Neural crest cell (in vitro differentiated cells): ENCODE measurements at places on chromosomes 7 and 10.

GRCh38 chr10:84549368-84550165 is 221.2 kb downstream of the CCSER2 start:
- no peak for DNase-seq

DNA sequence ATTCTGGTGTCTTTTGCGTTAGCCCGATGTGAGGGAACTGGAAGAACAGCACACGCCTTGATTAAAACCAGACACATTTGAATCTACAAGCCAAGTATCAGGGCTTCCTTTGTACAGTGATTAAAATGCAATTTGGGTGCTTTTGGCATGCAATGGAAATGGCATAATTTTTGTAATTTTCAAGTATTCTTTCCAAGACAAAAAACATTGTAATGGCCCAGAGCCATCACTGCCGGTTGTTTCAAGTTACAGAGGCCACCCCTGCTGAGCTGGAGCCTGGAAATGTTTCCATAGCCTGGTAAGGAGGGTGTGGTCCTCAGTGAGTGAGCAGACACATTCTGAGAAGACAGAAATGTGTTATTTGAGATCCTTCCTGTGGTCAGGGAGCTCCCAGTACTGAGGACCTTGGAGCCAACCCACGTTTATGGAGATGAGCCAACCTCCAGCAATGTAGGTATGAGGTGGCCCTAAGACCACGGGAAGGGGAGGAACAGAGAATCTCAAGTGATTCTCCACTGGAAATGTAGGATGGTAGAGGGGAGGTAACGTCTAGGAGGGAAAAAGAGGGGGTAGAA is 20.9 kb downstream of the TEX36 start:
- DNase-seq: no peak

- no peak for DNase-seq
Observed at GRCh38 chr10:112959207-112959838, 9.3 kb downstream of the TCF7L2 start.

GRCh38 chr7:141648276-141649114 is 53.5 kb downstream of the DENND11 start:
- DNase-seq: no peak

DNA sequence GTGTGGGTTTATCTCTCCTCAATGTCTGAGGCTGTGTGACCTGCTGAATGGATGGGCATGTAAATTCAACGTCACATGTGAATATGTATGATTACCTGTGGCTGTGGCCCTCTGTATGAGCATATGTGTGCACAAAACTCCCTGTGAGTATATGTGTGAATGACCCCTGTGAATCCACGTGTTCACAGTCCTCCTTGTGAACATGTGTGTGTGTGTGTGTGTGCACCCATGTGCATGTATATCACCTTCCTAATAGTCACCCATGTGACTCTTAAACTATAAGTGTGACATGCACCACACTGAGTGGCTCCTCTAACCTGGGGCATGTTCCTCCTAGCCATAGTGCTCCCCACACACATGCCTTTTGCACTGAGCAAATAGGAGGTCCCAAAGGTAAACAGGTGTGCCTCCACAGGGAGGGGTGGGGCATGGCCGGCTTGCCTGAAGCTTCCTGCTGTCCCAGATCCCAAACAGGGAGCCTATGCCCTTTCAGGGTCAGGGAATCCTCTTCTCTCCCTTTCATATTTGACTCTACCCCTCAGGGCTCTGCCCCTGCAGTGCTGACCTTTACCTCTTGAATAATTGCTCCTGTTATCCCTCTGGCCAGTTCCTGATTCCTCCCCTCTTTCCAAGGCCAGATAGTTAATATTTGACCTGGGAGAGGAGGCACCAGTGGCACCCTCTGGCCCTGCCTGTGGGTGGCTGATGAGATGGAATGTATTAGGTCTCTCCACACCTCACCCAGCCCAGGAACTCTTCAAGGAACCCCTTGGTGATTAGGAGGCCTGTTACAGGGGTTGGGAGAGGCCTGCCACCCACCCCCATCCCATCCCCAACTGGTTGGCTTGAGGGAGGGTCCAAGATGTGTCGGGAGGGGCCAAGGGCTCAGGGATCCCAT is 1.9 kb downstream of the SEMA4G start:
- DNase-seq: no peak

DNA sequence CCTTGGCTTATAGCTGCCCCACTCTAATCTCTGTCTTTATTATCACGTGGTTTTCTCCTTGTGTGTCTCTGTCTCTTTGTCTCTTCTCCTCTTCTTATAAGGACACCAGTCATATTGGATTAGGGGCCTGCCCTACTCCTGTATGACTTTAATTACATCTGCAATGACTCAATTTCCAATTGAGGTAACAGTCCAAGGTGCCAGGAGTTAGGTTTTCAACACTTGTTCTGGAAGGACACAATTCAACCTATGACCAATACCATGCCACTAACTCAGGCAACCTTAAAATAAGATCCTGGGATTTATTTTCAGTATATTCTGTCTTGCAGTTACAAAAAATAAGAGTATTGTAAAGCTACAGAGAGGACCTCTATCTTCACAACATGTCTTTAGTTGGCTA is 21.6 kb upstream of the MET start:
- DNase-seq: no peak

GRCh38 chr10:131473645-131474044 is 162.1 kb upstream of the TCERG1L start:
- DNase-seq: no peak

GRCh38 chr10:133537546-133538545 is 10.7 kb downstream of the CYP2E1 start:
- no peak for DNase-seq

- peak; percentile 30 for DNase-seq
Observed at GRCh38 chr7:129188892-129189660, 643 bp downstream of the SMO start.

DNA sequence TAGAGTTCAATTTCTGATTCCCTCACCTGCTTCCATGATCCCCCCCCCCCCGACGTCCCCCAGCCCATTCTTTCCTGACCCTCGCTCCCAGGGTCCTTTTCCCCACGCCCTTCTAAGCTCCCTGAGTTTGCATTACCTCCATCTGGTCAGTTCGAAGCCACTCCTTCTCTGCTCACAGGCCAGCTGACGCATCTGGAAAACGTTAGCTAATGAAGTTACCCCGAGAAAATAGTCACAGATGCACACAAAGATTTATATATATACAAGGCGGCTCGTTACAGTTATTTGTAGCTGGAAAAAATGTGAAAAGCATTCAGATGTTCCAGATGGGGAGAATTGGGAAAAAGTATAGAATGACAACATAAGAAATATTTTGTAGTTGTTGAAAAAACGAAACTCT is 630.0 kb upstream of the FOXK1 start:
- DNase-seq: no peak

- DNase-seq: no peak
Observed at GRCh38 chr10:118958984-118959925, 70.3 kb upstream of the NANOS1 start.

GRCh38 chr7:139932531-139932930 is 103.5 kb downstream of the TBXAS1 start:
- no peak for DNase-seq

- no peak for DNase-seq
Observed at GRCh38 chr10:113030453-113030852, 80.4 kb downstream of the TCF7L2 start.

DNA sequence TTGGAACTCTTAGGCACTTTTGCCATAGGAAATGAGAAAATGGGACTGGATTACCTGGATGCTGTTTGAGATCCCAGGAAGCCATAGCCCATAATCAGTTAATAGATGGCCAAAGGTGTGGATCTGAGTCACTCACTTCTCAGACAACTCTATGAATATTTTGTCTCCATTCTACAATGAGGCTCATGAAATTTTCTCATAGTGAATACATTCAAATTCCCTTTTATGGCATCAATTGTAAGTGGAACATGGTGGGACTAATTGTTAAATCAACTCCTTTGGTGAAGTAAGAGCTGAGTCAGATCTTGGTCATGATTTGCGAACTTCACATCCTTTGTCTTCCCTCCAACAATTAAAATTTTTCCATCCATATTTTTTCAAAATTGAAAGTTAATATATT is 222.1 kb downstream of the ARL4A start:
- no peak for DNase-seq

DNA sequence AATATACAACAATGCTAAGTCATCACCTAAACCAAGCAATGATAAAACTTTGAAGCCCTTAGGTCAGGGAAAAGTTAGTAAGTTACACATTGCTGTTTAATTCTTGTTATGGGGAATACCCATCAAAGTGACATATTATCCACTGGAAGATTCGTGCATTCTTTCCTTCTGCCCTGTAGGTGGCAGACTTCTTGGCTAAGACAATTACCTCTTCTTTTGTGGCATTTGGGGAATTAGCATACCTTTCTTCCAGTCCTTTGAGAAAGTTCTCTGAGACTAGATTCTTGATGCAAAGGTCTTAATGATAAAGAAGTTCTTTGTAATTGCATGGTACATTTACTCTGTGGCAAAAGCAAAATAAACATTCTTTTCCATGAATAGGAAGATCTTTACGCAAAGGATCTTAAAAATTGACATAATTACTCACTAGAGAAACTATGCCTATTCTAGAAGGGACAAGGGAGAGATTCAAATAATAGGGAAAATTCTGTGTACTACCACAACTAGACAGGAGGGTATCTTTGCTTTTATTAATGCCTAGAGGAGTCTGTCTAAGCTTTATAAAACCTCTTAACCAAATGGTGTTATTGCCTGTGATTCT is 395.9 kb downstream of the GRM8 start:
- DNase-seq: no peak

GRCh38 chr10:21972584-21972983 is 30.9 kb downstream of the DNAJC1 start:
- no peak for DNase-seq

DNA sequence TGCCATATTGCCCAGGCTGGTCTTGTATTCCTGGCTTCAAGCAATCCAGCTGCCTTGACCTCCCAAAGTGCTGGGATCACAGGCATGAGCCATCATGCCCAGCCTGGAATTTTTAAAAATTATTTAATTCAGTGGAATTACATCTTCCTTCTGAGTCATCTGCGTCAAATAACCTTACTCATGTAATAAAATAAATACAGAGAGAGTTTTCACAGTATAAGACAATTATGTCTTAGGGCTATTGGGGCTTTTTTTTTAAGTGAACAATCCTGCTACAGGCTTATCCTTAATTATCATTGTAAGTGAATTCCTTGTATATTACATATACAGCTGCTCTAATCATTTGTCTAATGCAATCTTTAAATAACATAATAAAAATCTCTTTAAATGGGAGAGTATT is 108.3 kb downstream of the MAPK8 start:
- no peak for DNase-seq

DNA sequence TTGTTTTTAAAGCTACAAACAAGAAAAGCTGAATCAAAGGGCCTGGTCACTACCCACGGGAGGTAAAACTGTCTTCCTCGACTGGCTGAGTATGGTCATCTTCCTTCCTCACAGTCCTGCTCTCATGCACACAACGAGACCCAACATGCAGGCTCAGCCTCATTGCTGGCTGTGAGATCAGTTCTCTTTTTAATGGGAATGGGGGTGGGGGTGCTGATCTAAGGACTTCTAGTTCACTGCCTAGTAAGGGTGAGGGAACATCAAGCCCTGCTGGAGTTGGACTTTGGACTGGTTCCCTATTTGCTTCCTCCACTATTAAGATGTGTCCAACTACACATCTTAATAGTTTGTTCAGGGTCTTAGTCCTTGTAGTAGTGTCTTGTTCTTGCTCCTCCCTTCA is 48.2 kb downstream of the ABCB4 start:
- DNase-seq: no peak

- no peak for DNase-seq
Observed at GRCh38 chr10:2825841-2826240, 241.5 kb upstream of the PFKP start.

DNA sequence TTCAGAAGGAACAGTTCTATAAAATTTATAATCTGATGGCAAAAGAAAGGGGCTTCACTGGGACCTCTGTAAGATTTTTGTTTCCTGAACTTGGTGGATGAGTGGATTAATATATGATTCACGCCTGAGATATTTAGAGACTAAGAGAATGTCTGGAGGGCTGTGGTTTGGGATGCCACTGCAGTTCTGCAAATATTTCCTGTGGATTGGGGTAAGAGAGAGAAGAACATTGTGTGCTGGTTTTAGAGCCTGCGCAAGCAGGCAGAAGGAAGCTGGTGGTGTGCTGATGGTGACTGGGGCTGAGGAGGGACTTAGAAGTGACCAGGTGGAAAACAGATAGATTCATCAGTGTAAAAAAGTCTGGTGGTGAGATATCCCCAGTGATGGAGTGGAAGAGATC is 87.0 kb downstream of the SUGCT start:
- no peak for DNase-seq

DNA sequence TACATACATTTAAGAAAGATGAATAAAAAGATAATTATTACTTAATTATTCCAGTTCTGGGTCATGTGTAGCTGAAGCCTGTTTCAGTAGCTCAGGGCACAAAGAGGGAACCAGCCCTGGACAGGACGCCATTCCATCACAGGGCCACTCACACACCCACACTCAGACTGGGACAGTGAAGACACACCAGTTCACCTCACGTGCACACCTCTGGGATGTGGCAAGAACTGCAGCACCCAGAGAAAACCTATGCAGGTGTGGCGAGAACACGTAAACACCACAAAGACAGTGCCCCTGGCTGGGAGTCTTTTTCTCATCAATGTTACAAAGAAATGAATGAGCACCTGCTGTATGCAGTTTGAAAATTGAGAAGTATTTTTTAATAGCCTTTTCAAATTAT is 1.6 kb upstream of the IDI1 start:
- DNase-seq: no peak

DNA sequence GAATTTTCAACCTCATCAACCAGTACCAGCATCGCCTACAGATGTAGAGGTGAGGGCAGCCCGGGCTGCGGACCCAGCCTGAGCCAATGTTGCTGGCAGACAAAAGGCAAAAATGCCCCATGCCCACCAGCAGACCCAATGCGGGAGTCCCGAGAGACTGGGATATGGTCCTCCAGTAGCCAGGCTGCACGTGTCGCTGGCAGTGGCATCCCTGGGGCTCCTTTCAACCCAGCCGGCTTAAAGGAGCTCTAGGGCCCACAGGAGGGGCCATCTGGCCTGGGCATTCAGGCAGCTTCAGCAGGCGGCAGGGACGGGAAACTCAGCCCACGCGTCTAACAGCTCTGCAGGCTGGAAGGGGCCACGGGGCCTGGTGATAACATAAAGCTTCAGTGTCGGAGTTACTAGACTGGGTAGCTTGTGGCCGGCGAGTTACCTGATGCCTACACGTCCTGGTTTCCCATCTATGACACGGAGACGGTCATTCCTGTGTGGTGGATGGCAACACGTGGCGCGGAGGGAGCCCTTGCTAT is 70.7 kb downstream of the PROSER2 start:
- no peak for DNase-seq

GRCh38 chr10:101818872-101819633 is 809 bp upstream of the OGA start:
- no peak for DNase-seq

- DNase-seq: no peak
Observed at GRCh38 chr10:33833566-33833965, 499.1 kb upstream of the NRP1 start.
